ENCODE measurements at places on chromosomes 7 and 10.
A peak's percentile ranks its signal among the peaks of the same experiment; 100 is the strongest.

- no peak for DNase-seq
Observed at GRCh38 chr7:100132697-100133151, 6.0 kb downstream of the MBLAC1 start.

DNA sequence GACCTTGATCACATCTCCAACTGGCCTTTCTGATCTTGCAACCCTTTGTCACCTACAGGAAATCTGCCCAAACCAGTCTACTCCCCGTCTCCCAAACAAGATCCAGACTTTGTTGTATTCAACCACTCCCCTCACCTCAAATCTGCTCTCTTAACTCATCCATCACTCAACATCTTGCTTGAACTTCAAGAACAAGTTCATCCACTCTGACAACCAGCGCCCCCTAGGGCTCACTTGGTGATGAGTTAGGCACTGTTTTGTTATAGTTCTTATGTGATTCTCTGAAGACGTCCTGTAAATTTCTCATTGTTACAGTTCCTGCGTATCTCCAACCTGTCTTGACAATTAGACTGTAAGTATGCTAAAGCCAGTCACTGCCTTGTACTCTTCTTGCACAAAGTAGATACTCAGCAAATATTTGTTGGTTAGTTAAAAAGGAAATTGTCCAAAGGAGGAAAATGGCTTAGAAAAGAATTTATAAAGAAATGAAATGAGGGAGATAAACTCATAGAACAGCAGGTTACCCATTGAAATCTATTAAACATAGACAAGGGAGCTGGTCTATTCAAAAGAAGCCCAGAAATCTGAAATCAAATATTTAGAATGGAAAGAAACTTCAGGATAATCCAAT is 5.3 kb downstream of the FRMD4A start:
- peak; percentile 47 for DNase-seq

- DNase-seq = no peak
Observed at GRCh38 chr7:26515314-26515842, 223.7 kb downstream of the SNX10 start.

DNA sequence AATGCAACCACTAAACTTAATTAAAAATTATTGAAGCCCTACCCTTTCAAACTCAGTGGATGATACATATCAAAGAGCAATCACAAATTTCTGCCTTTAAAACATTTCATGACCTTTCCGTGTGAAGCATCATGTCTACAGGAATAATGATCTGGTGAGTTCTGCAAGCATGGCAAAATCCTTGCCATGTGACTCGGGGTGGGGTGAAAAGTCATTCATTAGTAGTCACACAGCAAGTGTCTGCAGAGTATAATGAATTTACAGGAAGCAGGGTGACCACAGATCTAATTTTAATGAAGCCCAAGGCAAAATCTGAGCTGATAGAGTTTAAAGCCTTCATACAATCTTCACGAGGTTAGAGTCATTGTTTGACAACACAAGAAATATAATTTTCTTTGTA is 351.9 kb downstream of the THSD7A start:
- no peak for DNase-seq

DNA sequence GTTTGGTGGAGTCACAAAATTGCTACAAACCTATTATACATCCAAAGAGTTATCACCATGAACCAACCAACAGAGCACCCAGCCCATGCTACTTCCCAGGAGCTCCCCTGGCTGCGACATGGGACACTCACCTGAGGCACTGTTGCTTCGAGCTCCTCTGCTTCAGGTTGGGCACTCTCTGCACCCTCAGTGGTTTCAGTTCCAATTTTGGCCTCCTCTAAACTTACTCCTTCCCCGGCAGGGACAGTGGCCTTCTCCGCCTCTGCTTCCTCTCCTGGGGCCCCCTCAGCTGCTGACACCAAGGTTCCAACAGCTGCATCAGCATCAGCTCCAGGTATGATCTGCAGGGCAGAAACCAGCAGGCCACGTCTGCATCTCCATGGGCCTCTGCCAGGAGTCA is 120.4 kb upstream of the TARP start:
- DNase-seq = no peak

DNA sequence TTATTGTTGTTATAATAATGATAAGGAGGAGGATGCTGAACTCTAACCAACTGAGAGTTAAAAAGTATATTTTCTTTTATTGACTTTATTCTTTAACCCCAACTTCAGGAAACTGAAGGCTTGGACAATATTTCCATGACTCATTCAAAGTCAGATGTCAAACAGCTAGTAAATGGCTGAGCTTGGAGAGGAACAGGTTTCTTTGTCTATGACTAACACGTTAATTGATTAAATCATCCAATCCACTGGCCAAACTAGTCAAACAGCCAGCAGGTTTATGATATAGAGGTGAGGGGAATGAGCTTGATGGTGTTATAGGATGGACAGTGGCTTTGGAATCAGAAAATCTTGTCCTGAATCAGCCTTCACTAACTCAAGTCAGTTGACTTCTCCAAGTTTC is 119.1 kb upstream of the WDR11 start:
- no peak for DNase-seq

GRCh38 chr7:95897557-95898251 is 125.3 kb downstream of the DYNC1I1 start:
- no peak for DNase-seq

GRCh38 chr7:124930173-124930623 is 573 bp upstream of the POT1 start:
- DNase-seq = no peak

DNA sequence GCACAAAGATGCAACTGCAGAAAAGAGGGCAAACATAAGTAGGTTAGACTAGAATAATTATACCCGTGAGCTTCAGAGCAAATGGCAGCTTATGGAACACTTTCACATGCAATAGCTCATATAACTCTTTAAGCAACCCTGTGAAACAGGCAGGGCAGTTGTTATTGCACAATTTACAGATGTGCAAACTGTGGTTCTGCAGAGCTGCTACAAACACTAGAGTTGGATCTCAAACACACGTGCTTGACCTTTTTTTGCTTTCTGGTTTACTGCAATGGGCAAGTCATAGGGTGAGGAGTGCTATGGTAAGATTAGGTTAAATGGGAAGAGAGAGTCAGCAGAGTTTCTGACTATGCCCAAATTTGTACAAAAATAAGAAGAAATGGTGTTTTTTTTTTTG is 610.8 kb downstream of the GATA3 start:
- DNase-seq = no peak

GRCh38 chr10:111732166-111732785 is 451.3 kb downstream of the GPAM start:
- no peak for DNase-seq

DNA sequence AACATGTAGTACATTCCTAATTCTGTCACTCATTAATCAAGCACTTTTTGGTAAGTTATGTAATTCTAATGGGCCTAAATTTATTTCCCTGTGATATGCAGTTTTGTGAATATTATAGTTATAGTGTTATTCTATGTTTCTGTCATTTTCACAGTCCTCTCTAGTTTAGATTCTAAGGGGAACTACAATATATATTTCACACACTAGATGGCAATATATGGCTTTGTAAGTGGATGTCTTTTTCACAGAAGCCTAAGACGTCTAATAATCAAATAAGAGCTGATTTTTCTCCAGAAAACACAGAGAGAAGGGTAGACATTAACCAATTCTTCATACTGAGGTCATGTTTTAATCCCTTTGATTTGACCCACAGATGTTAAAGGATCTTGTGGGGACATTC is 18.0 kb downstream of the RNLS start:
- no peak for DNase-seq

GRCh38 chr7:80608336-80608735 is 30.1 kb upstream of the CD36 start:
- no peak for DNase-seq

DNA sequence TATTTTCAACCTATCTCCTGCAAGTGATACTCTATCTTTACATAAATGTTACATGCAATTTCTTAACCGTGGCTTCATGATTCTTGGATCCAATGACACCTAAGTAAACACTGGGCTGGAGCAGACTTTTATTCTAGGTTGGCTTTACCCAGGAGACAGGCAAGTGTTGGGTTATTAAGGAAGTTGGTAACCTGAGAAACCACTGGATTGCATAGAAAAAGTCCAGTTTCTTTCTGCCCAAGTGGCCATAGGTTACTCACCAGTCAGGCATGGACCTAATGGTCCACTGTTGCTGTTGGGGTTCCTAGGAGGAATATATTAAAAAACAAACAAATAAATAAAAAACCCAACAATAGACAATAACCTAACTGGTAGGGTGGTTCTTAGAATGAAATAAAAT is 112.8 kb downstream of the SEMA3D start:
- DNase-seq = no peak

All from iPS DF 19.7 (cell line).